GM12892 (cell line): ENCODE measurements at places on chromosomes 4 and X.

GRCh38 chrX:130083656-130084382 lies 26.5 kb downstream of the ELF4 start:
- DNase-seq: no peak

DNA sequence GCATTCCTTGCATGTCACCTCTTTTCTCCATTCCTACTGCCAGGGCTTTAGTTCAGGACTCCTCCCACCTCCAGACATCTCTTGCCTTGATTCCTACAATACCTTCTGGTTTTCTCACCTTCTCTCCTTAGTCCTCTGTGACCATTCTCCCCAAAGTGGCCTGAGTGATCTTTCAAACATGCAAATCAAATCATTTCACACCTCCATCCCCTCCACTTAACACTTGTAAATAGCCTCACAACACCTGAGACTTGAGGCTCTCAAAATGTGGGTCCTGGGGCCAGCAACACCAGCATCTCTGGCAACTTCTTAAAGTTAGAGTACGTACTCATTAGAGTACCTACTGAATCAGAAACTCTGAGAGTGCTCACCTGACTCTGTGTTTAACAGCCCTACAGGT lies 68.4 kb downstream of the RTL9 start:
- no peak for DNase-seq

DNA sequence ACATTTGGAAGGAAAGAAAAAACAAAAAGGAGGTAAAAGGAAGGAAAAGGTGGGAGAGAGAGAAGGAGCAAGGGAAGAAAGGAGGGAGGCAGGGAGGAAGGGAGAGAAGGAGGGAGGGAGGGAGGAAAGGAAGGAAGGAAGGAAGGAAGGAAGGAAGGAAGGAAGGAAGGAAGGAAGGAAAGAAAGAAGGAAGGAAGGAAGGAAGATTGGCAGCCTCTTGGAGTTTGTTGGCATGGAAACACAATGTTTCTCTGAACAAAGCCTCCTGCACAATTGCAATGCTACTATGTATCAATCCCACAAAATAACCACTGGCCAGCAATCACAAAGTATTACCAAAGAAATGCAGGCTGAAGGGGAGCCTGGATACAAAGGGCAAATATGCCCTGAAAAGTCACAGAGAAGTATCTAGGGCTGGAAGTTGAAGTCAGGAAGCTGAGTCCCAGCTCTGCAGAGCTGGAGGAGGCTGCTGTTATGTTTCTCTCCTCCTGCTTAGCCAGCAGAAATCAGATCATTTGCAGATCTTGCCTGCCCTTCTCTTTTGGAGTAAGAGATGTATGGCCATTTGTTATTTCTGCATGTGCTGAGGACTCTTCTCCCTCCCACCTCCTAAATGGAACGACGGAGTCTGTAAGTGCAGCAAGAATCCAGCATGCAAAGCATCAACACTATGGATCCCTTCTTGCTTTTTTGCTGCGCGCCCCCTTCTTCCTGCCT lies 195.9 kb upstream of the LDB2 start:
- DNase-seq: no peak

DNA sequence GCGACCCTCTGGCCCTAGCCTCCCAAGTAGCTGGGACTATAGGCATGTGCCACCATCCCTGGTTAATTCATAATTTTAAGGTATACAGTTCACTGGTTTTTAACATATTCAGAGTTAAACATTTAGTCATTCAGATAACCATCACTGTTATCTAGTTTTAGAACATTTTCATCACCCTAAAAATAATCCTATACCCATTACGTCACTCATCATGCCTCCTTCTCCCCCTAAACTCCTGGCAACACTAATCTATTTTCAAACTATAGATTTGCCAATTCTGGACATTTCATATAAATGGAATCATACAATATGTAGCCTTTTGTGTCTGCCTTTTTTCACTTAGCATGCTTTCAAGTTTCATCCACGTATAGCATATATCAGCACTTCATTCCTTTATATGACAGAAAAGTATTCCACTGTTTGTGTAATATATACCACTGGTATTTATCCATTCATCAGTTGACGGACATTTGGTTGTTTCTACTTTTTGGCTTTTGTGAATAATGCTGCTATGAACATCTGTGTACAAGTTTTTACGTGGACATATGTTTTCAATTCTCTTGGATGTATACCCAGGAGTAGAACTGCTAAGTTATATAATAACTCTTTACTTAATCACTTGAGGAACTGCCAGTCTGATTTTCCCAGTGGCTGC lies 32.0 kb upstream of the RPS3A start:
- no peak for DNase-seq

DNA sequence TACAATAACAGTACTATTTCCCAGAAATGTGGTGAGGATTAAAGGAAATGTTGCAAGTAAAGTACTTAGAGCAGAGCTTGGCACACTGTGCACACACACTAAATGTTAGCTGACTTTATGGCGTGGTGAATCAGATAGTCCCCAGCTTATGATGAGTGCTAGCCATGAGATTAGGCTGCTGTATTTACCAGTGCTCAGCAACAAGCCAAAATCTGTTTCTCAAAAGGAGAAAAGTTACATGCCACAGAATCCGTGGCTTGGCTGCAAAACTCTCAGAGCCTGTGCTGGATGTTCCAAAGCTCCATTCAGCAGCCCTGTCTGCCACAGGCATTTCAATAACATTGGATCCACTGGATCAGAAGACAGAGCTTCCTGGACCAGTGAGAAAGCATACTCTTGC lies 12.8 kb upstream of the STBD1 start:
- no peak for DNase-seq

GRCh38 chr4:156825074-156825473 lies 146.5 kb downstream of the PDGFC start:
- DNase-seq: no peak

DNA sequence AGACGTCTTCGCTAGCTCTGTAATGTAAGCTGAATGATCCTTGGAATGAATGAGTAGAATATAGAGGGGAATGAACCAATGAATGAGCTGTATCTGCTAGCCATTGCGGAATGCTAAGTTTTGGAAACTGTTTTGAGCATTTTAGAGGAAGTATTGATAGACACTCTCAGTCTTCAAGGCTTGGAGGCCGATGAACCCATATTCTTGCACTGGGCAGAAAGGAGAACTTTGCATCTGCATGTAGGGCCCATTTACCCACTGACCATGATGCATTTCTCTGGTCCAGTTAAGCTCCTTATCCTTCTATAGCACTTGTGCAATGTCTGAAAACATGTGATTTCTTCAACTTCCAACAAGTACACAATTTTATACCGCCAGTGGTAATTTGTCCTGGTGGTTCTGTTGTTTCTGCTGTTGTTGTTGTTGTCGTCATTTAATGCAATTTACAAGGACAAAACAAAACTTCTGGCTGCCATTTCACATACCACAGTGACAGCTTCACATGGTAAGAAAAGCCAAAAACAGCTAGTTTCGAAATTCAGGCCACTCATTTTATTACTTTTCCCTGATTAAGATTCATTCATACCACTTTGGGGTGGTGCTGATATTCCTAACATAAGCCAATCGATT lies 85.0 kb upstream of the MTM1 start:
- no peak for DNase-seq

- no peak for DNase-seq
Measured at GRCh38 chrX:151712253-151712652, 3.6 kb upstream of the FATE1 start.

- DNase-seq: no peak
Measured at GRCh38 chr4:77123411-77123810, 33.6 kb upstream of the CCNG2 start.

GRCh38 chrX:110215411-110215810 lies 102.5 kb downstream of the AMMECR1 start:
- no peak for DNase-seq

DNA sequence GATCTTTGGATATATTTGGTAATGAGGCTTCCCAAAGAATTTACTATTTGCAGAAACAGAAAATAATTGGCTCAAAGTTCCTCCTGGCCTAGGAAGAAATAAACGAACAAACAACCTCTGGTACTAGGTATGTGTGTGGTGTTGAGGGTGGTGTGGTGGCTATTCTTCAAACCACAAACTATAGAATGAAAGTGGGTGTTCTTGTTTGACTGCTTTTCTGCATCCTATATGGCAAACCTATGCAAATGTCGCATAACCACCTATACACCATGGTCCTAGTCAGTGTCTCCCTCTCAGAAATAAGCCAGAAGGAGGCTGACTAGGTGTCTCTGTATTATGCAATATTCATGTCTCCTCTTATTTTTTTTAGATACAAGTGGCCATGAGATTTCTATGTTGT lies 106.6 kb upstream of the PCDH18 start:
- no peak for DNase-seq

DNA sequence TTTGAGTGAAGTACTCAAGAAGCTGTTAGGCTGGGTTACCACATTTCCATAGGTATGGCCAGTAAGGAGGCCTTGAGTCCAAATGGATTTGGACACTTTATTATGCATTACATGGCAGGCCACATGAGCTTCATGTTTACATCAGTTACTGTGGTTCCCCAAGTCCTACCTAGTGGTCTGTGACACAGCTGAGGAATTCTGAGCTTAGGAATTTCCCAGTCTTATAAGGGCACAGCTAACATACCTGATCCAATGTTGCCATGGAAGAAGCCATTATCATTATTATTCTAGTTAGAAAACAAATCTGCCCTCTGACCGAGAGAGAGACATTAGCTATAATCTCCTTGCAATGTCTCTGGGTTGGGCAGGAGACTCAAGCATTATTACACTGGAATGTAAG lies 174.4 kb upstream of the NUDT10 start:
- DNase-seq: no peak

DNA sequence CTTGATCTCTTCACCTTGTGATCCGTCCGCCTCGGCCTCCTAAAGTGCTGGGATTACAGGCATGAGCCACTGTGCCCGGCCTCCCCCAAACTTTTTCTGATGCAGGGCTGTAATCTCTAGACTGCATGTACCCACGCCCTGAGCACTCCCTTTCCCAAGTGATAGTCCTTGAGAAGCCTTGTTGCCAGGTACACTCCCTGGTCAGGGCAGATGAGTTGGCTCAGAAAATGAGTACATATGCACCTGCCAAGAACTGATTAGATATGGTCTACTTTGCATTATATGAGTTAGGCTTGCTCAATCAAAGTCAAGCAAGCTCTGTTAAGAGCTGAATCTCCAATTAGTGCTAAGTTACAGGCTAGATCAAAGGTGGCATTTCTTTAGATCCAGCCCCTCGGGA lies 20.3 kb downstream of the APOO start:
- no peak for DNase-seq

GRCh38 chr4:39543034-39543433 lies 15.8 kb upstream of the UGDH start:
- DNase-seq: no peak

DNA sequence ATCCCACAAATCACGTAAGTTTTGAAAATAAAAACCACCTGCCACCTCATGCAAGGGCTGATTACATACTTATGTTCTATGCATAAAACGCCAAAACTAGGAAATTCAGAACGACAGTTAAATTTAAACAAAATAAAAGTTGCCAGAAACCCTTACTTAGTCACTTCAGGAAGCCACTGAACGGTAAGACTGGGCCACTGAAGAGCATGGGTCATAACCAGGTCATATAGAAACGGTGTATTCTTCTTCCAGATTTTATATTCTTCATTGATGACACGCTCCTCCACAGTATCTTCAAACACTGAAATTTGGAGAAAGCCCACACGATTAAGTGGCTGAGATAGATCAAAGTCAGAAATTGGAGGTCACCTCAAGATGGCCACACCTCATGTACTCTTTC lies 1.2 kb downstream of the RBBP7 start:
- DNase-seq: no peak

DNA sequence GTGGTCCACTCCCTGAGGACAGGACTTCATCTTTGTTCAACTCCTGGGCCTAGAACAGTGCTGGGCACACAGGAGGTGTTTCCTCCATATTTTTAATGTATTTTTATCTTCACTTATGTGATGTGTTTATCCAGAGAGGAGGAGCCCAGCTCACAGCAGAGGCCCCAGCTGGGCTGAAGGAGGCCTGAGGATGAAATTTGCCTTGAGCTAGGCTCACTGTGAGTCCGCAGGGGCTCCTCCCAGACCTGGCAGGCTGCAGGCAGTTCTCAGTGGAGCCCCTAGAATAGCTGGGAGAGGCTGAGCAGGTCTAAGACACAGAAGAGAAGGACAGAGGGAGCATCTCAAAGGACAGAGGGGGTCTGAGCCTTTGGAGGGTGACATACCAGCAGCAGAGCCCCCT lies 26.8 kb downstream of the C4orf50 start:
- DNase-seq: no peak

GRCh38 chrX:35251226-35251625 lies 308.6 kb downstream of the FAM47B start:
- DNase-seq: no peak

DNA sequence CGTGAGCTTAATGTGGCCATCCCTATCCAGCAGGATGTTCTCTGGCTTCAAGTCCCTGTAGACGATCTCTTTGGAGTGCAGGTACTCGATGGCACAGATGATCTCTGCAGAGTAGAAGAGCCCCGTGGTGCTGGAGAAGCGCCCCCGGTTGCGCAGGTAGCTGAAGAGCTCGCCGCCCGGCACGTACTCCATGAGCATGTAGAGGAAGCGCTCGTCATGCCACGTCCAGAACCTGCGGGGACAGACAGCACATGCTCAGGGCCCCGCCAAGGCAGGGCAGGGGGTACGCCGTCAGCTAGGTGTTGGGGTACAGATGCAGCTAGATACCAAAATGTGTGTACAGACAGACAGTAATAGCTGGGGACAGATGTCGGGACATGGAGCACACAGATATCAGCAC lies 58.3 kb downstream of the PRKX start:
- no peak for DNase-seq

- DNase-seq: no peak
Measured at GRCh38 chrX:120306630-120307029, 4.6 kb downstream of the TMEM255A start.

GRCh38 chr4:5500165-5500564 lies 208.2 kb downstream of the EVC2 start:
- no peak for DNase-seq

GRCh38 chr4:186757696-186758355 lies 34.2 kb upstream of the FAT1 start:
- no peak for DNase-seq

DNA sequence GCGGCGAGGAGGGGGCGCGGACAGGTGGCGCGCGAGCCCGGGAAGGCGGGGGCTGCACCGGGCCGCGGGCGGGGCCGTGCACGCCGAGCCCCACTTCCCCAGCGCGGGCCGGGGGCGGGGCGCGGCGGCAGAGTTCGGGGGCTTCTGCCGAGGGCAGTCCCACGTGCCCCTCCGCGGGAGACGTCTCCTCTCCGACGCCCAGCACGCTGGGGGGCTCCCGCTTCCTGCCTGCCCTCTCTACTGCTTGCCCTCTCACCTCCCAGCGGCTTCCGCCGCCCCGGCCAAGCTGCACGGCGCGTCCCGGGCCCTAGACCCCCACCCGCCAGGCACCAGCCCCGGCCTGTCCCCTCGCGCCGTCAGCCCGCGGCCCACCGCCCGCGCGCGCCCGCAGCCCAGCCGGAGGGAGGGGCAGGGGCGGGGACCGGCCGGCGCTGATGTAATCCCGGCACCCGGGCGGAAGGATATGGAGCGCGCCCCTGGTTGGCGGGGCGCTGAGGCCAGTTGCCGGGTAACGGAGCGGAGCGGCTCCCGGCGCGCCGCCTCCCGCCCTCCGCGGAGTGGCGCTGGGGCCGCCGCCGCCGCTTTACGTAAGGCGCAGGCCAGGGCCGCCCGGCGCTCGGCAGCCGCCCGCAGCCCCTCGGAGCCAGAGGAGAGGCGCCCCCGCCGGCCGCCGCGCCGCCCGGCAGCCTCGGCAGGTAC lies at the start of gene KIAA0232:
KIAA0232 (plus strand) TSS at position 581 of the 699 bp plus-strand sequence. CDS start 41,727 bp downstream, outside the sequence.
- peak; percentile 95 for DNase-seq

- no peak for DNase-seq
Measured at GRCh38 chr4:107379054-107379869, 340.8 kb downstream of the PAPSS1 start.

GRCh38 chr4:45621971-45622370 lies 501.9 kb downstream of the GABRG1 start:
- DNase-seq: no peak
